ENCODE measurements at places on chromosomes 1 and 21. TPM values are rescaled to one million over a fixed set of nuclear protein-coding genes. Genes with fewer than 3 reads are reported as not detected.
A peak's percentile ranks its signal among the peaks of the same experiment; 100 is the strongest.

GRCh38 chr1:212341090-212341489 lies 55.9 kb downstream of the PPP2R5A start:
- no peak for DNase-seq

- no peak for DNase-seq
These were observed 5.0 kb downstream of the CERS2 start for GRCh38 chr1:150969626-150970025.

DNA sequence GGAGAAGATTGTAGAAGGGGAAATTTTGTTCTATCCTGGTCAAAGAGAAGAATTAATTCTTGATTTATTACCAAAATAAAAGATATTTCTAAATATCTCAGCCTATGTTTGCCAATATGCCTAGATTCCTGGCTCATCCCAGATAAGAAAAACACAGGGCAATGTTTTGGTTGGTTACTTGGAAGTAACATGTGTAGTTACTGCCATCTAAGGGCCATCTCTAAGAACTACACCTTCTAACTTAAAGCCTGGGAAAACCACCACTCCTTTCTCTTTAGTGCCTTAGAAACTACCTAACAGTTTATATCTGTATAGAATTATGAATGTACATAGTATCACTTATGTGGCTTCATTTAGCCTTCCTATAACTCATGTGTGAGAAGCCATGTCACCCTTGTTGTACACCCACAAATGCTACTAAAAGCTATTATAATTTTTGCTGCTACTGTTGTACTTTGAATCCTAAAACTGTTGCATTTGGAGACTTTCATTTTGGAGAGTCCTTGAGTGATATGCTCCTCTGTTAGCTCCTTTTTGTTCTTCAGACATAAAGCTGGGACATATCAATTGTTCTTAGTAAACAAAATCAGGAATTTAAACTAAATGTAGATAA lies 4.5 kb downstream of the AIM2 start:
- DNase-seq: no peak

GRCh38 chr1:156625436-156626078 lies 6.3 kb downstream of the HAPLN2 start:
- DNase-seq: no peak

DNA sequence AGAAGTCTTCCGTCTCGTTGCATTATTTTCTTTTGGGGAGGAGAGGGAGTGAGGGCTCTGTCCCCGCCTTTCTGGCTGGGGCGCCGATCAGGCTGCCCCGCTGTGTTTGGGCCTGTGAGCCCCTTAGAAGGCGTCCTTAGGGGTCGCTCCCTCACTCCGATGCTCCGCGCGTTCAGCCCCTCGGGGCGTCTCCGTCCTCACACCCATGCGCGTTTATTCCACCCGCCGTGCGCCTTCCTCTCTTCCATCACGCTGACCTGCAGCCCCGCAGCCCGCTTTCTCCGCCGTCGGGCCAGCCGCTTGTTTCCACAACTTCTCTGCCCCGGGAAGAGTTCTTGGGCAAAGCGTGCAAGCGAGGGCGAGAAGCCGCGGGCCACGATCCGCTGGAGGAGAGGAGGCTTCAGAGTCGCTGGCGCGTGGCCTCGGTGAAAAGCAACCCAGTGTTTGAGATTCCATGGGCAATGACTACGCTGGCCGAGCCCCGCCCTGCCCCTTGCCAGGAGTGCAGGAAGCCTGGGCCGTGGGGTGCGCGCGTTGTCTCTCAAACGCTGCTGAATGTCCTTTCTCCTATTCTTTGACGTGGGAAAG lies 27.7 kb downstream of the TRIM11 start:
- peak; percentile 61 for DNase-seq

- no peak for DNase-seq
These were observed 60.5 kb upstream of the FOXD3 start for GRCh38 chr1:63261736-63262458.

- DNase-seq: no peak
These were observed 36.3 kb upstream of the RWDD3 start for GRCh38 chr1:95197616-95198252.

GRCh38 chr1:24864370-24864777 lies 65.7 kb downstream of the RUNX3 start:
- no peak for DNase-seq

DNA sequence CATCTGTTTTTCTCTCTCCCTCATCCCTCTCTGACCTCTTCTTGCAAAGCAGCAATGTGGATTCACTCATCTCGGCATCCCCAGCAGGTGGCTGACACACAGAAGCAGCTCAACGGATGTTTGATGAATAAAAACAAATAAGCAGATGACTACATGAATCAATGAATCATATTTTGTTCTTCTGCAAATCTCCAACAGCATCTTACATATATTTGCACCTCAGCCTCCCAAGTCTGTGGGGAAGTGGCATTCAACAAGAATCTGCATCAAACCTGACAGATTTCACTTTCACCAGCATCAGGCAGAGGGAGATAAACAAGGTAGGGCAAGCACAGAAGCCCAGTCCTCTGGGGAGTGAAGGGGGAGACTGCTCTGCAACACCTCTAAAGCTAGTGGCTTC lies 34.0 kb downstream of the CAPN8 start:
- no peak for DNase-seq

DNA sequence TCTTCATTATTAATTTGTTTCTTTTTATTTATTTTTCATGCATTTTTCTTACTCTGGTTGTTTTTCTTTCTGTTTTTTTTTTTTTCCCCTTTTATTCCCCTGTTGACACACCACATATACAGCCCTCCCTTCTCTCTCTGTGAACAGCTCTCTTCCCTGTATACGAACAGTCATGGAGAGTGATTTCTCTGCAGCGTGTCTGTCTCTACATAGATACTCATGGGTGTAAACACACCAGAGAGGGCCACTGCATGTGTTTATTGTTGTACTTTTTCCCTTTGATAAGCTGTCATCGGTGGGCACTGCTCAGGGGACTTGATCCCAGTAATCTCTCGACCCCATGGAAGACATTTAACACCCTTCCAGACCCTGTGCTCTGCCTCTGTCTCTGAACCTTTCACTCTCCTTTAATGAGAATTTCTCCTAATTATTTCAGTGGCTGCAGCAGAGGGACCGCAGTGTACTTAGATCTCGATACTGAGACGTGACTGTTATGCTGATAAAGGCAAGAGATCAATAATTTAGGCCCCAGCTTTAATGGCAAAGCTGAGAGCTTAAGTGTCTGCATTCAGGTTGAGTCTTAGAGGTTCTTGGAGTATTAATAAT lies 113.1 kb downstream of the PBX1 start:
- DNase-seq: no peak

DNA sequence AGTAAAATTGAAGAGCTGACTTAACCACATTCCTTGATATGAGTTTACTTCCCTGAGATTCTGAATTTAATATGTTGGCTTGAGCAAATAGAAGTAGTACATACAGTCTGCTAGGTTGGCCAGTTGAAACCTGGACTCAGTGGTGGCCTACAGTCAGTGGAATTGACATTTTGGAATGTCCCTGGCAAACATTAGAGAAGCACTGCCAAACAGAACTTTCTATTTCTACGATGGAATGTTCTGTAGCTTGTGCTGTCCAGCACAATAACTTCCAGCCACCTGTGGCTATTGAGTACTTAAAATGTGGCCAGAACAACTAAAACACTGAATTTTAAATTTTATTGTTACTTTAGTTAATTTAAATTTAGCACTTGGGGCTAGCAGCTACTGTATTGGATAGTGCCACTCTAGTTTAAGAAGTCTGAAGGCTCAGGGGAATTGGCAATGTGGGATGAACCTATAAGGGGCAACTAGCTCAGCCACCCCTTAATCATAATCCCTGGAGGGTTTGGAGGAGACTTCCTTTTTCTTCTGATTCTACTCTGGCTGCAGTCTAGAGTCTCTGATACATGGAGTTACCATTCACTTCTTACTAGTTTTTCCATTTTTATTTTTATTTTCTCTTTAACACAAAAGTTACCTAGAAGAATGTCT lies 10.3 kb upstream of the TEDDM1 start:
- DNase-seq: no peak

GRCh38 chr1:35559317-35559944 lies 1.8 kb downstream of the NCDN start:
- DNase-seq: no peak

The OR2T29 gene
- not detected for total RNA-seq

The TNFRSF25 gene
- total RNA-seq: 38.9 TPM

The HSD3B2 gene
- total RNA-seq: 0.32 TPM

The HPCA gene
- total RNA-seq: 2.9 TPM

The OR10J1 gene
- not detected for total RNA-seq

The ZBTB8B gene
- total RNA-seq: 3.5 TPM

The PHGDH gene
- 149 TPM for total RNA-seq

The INSRR gene
- 0.45 TPM for total RNA-seq

The ZNF648 gene
- 0.23 TPM for total RNA-seq

Data from mesothelial cell of epicardium (in vitro differentiated cells).